Activated CD4-positive, alpha-beta T cell treated with anti-CD3 and anti-CD28 coated beads for 4 hours (primary cell): ENCODE measurements at places on chromosomes 5 and 9.

GRCh38 chr5:169707686-169708085, 70.6 kb downstream of the DOCK2 start:
- DNase-seq, result no peak

GRCh38 chr9:137375321-137376058, 47.5 kb downstream of the EXD3 start:
- DNase-seq, result no peak

DNA sequence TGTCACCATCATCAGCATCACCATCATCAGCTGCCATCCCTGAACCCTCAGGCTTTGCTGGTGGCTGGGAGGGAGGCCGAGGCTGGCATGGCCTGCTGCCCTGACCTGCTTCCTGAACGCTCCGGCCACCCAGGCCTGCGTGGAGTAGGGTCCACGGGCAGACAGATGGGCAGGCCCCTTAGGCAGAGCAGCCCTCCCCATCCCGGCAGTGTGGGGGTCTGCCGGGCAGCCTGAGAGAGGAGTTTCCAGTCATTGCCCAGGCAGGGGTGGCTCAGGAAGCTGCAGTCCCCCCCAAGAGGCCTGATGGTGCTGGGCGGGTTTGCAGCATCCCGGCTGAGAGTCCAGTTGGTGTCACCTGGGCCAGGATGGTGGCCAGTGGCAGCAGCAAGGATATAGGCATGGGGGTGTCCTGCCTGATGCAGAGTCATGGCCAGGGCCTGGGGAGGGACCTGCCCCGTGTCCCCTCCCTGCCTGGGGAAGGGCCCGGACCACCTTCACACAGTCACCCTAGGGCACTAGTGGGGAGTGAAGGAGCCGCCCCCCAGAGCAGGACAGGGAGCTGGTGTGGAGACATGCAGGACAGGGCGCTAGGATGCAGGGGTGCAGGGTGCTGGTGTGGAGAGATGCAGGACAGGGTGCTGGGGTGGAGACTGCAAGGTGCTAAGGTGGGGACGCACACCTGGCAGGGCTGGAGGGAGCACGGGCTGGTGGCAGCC, 7.7 kb upstream of the EGFL7 start:
- DNase-seq, result no peak

DNA sequence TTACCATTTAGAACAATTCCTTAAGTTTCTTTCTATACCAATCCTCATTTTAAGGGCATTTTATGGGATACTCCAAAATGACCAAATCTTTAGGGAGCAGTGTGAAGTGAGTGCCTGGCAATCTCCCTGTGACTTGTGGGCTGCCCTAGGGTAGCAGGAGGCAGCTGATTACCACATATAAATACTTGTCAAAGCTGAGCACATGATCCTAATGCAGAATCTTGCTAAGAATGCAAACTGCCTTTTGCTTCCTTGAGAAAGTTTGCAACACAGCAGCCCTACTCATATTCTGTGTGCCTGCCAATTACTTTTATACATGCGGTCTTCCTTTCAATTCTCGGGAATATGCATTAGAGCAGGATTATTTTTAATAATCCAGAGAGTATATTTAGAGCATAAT, 18.2 kb upstream of the NREP start:
- no peak for DNase-seq

DNA sequence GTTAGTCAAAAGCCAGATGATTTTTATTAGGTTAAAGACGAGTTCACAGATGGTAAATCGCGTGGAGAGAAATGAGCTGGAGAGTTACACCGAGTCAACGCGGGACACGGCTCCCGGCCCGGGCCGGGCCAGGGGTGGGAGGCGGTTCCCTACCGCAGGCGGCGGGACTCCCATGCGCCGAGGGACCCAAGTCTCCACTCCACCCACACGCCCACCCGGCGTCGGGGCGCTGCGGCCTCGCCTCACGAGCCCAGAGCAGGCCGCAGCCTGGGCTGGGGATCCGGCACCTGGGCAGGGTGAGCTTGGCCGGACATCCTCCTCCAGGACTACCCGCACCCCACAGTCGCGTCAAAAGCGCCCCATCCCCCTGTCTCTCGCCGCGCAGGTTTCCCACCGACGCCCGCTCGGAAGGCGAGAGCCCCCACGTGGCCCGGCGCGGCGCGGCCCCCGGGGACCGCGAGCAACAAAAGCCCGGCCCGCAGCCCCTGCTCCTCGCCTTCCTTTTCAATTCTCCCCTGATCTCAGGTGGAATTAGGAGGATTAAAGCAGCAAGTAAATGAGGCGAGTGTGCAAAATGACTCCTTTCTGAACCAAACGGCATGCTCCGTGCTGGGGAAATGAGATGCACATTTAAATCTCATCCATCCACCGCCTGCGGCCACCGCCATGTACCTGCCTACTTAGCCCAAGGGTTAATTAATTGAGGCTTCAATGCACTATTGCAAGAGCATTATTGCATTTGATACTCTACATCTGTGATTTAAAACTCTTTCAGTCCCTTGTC, 196.5 kb upstream of the TBCA start:
- peak; percentile 7 for DNase-seq

GRCh38 chr5:155728857-155729683, 597.9 kb upstream of the SGCD start:
- DNase-seq, result no peak

- DNase-seq, result no peak
Measured at GRCh38 chr5:128919542-128919941, 45.7 kb upstream of the SLC27A6 start.

- DNase-seq, result no peak
Measured at GRCh38 chr9:135043345-135043744, 44.1 kb upstream of the OLFM1 start.

GRCh38 chr9:88697764-88698432, 162.9 kb downstream of the NXNL2 start:
- DNase-seq, result no peak

GRCh38 chr5:63878788-63879187, 83.5 kb downstream of the HTR1A start:
- DNase-seq, result no peak

DNA sequence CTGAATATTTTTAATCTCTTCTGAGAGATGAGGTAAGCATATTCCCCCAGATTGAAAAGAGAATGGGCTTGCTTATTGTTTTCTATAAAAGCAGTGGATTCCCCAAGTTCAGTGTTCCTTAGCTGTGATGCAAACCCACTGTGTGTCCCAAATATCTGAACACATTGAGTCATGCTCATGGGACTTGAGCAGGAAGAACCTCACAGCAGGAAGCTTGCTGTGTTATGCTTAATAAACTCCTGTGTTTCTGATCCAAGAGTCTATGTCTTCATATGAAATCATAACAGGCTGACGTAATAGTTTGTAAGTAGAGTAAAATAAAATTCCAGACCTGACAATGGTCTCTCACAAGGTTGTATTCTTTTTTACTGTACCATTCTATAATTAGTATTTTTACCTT, 24.8 kb upstream of the LOX start:
- DNase-seq, result no peak

GRCh38 chr9:36316611-36317317, 58.5 kb upstream of the GNE start:
- no peak for DNase-seq

GRCh38 chr9:136847088-136847825, 2.0 kb upstream of the PHPT1 start:
- DNase-seq, result no peak

DNA sequence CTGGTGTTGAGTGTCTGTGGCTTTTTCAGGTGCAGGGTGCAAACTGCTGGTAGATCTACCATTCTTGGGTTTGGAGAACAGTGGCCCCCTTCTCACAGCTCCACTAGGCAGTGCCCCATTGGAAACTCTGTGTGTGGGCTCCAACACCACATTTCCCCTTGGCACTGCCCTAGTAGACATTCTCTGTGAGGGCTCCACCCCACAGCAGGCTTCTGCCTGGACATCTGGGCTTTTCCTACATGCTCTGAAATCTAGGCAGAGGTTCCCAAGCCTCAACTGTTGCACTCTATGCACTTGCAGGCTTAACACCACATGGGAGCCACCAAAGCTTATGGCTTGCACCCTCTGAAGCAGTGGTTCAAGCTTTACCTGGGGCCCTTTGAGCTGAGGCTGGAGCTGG, 80.9 kb downstream of the BARX1 start:
- DNase-seq, result no peak

DNA sequence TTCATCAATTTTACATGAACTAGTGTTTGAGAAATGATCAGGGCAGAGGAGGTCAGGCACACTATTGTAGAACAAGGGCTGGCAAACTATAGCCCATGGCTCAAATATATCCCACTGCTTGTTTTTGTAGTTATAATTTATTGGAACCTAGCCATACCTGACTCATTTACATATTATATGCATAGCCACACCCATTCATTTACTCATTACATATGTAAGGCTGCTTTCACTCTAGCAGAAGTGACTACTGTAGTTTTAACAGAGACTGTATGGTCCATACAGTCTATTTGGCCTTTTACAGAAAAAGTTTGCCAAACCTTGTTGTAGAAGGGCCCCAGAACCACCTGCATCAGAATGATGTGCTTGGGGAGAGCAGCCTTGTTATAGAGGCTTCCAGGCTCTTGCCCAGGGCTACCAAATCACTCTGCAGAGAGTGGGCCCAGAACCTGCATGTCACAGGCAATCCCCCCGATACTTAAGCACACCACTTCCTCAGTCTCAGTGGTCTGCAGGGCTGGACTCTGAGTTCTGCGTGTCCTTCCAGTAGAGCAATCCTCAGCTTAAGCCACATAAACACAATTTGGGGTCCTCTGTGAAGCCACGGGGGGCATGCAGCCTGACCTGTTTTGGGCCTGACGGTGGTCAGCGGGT, 6.7 kb downstream of the ANKS6 start:
- no peak for DNase-seq

- DNase-seq, result no peak
Measured at GRCh38 chr5:143534761-143535154, 131.3 kb upstream of the NR3C1 start.

DNA sequence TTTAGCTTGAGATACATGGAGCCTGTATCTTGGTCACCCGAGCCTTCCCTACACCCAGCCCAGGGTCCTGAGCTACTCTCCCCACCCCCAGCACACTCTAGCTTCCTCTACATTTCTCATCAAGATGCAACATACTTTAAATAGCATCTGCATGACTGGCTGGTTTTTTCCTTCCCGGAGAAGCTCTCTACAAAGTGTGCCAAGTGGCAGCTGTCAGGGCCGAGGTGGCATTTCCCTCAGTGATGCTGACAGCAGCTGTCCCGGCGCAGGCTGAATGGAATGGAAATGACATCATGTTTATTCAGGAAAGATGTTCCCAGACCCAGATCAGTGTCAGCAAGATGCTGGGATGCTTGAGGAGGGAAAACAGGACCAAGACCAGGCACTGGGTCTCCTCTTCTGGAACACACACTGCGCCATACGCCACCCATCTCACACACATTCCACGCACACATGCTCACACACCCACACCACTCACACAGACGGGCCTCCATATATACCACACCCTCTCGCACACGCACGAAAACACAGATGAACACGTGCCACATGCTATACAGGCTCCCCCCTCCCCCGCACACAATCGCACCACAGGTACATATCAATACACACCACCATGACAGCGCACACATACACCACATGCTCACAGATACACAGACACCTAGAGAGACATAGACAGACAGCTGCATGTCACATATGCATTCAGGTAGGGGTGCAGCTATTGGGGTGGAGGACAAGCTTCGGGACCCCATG, 67.8 kb downstream of the LHX2 start:
- DNase-seq, result no peak

DNA sequence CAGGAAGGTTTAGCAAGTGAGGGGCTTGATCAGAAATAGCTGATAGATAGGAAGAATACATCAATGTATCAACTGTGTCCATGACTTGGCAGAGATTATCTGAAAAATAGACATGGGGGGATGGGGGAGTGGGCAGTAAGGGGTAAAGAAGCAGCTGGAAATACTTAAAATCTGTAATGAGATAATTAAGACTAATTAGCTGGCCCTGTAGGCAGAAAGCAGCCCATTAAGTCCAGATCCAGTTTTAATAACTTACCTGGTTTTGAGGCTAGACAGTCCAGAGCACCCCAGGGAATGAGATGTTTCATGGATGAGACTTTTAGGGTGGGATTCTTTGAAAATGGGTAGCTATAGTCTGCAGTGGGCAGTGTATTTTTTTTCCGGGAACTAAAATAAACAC, 116.9 kb upstream of the TLX3 start:
- DNase-seq, result no peak

- no peak for DNase-seq
Measured at GRCh38 chr5:131258733-131259132, 5.1 kb upstream of the CDC42SE2 start.

DNA sequence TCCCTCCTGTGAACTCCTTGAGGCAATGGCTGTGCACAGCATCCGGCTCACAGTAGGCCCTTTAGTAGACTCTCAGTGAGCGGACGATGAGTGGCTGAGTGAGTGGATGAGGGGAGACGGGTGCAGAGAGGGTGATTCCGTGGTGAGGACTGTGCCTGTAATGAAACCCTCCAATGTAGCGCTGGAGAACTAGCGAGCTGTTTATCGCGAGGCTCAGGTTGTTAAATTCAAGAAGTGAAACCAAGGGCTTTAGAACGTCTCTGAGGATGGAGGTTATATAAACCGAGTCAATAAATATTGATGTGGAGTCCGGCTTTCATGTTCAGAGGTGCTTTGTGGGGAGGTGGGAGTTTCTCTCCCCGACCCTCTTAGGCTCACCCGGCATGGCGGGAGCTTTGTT, 53.2 kb downstream of the NSG2 start:
- no peak for DNase-seq

- DNase-seq, result no peak
Measured at GRCh38 chr5:932628-933250, 40.1 kb downstream of the TRIP13 start.

DNA sequence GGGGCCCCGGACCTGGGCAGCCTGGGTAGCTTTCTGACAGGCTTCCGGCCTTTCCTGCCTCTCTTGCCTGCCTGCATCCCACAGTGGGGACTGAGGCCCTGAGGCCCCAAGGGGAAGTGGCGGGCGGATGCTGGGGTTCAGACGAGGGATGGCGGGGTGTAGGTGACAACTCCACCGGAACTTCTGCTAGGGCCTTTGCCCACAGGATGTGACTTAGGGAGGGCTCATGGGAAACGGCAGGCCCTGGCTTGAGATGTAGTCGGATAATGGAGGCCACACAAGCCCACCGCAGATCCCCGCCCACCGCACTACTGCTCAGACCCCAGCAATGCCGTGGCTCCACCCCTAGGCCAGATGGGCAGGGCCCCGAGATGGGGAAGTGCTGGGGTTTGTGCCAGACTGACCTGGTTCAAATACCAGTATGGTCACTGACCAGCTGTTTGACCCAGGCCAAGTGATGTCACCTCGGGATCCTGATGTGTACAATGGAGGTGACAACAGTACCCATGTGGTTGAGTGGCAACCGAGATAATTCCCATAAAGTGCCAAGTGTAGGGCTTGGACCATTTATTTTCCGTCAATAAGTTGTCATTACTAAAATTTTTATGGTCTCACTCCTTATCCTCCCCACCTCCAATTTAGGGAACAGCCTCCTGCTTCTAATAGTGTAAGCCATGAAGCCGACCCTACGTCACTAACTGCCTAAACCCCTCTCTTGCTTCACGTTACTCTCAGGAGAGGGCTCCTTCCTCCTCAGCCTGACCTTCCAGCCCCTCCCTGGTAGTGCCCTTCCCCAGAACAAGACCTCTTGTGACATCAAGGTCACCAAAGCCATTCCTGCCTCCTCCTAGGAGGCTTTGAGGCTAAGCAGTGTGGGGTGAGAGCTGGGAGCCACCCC, 2.5 kb upstream of the CDK9 start:
- DNase-seq, result peak; percentile 50
